ENCODE measurements at places on chromosomes 12 and 14.
A peak's percentile ranks its signal among the peaks of the same experiment; 100 is the strongest.

GRCh38 chr14:82766996-82767395 lies 1233.3 kb upstream of the SEL1L start:
- DNase-seq, result no peak

- no peak for DNase-seq
These were observed 4.2 kb upstream of the PAH start for GRCh38 chr12:102921240-102921639.

- DNase-seq, result no peak
These were observed 27.8 kb downstream of the MUCL1 start for GRCh38 chr12:54882079-54882478.

- DNase-seq, result no peak
These were observed 185.7 kb upstream of the NTF3 start for GRCh38 chr12:5246196-5246595.

GRCh38 chr12:110638796-110639195 lies 24.9 kb downstream of the TCTN1 start:
- no peak for DNase-seq

DNA sequence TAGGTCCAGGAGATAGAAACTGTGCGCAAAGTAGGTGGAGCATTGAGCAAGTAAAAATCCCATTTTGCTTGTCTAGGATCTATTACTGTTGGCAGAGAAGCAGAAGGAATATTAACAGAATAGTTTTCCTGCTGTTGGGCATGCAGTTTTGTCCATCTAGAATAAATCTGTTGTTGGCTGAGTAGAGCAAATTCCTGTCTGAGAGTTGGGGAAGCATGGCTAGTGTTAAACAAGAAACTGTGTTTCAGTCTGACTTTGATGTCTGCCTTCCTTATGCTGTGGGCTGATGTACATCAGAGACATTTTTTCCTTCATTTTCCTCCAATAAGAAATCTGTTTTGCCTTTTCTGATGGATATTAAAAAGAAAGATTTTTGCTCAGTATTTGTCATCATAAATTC lies 98.2 kb downstream of the RAD52 start:
- no peak for DNase-seq

- no peak for DNase-seq
These were observed 238.6 kb downstream of the LRIG3 start for GRCh38 chr12:58681730-58682129.

DNA sequence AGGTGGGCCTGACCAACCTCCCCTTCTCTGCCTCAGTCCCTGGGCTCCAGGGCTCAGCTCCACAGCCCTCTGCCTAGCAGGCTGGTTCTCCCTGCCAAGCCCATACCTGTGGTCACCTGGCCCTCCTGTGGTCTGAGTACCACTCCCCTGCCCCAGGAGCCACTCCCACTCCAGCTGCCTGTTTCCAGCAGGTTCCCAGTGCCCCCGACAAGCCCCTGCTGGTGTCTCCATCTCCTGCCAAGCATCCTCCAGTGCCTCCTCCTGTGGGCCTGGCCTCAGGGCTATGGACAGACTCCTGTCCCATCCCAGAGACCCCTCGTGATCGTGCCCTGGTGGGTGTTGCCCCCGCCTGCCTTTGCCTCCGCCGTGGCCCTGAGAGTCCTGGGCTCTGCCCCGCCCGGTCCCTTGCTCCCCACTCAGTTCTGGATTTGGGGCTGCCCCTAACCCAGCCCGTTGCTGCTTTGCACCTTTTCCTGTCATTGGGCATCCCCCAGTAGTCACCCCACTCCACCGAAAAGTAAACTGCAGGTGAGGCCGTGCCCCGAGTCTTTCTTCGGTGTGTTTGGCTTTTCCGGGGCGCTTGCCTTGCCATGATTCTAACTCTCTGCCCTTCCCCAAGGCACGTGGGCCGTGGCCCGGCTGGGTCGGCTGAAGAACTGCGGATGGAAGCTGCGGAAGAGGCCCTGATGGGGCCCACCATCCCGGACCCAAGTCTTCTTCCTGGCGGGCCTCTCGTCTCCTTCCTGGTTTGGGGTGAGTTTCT lies 9.8 kb downstream of the MEG3 start:
- DNase-seq, result no peak

DNA sequence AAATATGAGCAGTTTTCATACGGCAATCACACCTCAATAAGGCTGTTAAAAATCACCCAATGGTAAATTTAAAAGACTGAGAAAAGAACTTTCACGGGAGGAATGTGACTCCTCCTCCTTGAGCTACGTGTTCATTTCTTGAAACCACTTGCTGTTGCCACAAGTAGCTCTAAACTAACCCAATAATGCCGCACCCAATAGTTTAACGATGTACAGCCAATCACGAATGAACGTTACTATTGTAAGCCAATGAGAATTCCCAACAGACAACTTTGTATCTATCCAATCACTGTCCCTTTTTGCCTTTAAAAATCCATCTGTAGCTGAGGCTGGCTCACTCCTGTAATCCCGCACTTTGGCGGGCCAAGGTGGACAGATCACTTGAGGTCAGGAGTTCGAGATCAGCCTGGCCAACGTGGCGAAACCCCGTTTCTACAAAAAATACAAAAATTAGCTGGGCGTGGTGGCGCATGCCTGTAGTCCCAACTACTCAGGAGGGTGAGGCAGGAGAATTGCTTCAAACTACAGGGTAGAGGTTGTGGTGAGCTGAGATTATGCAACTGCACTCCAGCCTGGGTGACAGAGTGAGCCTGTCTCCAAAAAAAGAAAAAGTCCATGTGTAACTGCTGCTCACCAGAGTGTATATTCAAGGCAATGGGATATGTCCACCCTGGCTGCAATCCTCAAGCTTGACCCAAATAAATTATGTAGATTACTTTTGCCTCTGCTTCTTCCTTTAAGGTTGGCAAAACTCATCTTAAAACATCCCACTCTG lies 24.4 kb upstream of the BTBD6 start:
- no peak for DNase-seq

- DNase-seq, result no peak
These were observed 34.3 kb upstream of the SLC38A1 start for GRCh38 chr12:46303039-46303666.

DNA sequence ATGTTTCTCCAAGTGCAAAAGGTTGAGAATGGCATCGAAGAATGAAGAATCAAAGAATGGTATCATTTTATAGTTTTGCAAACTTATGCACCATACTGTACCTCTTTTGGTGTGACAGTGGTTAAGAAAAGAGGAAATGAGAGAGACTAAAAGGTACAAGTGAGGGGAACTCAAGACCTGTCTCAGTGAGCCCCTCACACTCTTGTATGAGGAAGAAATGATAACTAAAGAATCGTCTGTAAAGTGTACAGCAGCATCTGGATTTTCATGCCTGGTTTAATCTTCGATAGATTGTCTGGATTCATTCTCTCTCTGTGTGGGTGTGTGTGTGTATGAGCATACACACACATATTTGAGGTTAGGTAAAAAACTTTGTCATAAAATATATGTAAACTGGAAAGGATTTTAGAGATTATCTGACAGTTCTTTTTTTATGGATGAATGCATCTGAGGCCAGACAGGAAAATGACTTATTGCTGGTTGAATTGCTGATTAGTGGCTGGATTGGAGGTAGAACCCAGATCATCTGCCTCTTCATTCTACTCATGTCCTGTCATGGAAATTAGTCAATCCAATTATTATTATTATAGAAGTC lies 16.0 kb upstream of the SLC38A2 start:
- no peak for DNase-seq

- DNase-seq, result no peak
These were observed 167.1 kb downstream of the CAND1 start for GRCh38 chr12:67436230-67436629.

- DNase-seq, result peak; percentile 54
These were observed 21.1 kb upstream of the LGALS3 start for GRCh38 chr14:55107766-55108554.

DNA sequence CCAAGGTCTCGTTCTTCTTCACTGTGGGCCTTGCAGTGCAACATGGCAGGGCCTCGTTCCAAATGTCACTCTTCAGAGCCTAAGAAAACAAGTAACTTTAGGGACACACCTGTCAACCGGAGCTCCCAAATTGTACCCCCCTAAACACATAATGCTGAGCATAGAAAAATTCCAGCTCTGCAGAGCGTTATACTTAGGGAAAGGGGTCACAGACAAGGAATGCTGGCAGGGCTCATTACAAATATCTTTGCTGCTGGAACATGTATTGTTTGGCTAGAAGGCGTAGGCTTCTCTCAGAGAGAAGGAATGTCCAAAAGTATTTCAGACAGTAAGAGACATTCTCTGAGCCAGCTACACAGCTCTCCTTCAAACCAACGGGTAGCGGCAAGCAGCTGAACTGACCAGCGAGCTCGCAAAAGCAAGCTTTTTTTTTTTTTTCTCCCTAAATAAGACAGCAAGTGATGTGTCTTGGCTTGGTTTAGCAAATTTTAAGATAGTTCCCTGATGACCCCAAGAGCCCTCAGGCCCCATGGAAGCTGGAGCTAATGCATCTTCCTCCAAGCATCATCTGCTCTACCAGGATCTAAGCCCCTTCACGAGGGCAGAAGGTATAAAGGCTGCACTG lies 24.5 kb downstream of the SSH1 start:
- DNase-seq, result no peak

GRCh38 chr14:68469208-68469713 lies 323.6 kb downstream of the ZFP36L1 start:
- DNase-seq, result no peak

DNA sequence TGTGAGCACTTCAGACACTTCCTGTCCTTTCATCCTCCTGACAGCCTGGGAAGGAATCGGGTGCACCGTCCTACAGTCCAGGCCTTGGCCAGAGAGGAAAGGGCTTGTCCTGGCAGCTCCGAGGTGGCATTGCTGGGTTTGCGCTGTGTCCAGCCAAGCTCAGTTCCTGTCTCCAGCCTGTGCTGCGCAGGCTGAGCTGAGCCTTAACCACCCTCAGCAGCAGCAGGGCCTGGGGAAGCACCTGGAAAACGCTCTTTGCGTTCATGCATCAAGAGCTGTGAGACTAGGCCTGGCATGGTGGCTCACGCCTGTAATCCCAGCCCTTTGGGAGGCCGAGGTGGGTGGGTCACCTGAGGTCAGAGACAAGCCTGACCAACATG lies 33.7 kb upstream of the EML1 start:
- DNase-seq, result no peak

- DNase-seq, result peak; percentile 69
These were observed 220.5 kb upstream of the ATXN7L3B start for GRCh38 chr12:74317078-74317601.

DNA sequence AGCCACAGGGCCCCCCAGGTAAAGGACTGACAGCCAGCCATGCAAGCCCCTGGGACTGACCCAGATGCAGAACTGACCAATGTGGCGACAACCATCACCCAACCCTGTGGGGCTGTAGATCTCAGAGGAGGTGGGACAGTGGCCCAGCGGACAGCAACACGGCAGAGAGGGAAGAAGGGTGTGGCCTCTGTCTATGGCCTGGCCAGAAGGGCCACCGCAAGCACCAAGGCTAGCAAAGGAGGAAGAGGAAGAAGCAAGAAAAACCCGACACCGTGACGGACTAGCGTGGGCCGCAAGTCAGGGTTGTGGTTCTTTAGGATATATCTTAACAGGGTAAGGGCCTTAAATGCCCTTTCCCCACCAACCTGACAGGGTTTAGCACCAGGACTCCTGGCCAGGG lies 71.2 kb downstream of the ITPK1 start:
- DNase-seq, result no peak

GRCh38 chr14:30114051-30114450 lies 186.4 kb upstream of the PRKD1 start:
- no peak for DNase-seq

GRCh38 chr12:2411616-2412304 lies 359.0 kb downstream of the CACNA1C start:
- DNase-seq, result no peak

GRCh38 chr14:80419345-80419744 lies 208.0 kb upstream of the DIO2 start:
- no peak for DNase-seq

GRCh38 chr14:49581209-49582112 lies 4.7 kb downstream of the RPS29 start:
- DNase-seq, result no peak

DNA sequence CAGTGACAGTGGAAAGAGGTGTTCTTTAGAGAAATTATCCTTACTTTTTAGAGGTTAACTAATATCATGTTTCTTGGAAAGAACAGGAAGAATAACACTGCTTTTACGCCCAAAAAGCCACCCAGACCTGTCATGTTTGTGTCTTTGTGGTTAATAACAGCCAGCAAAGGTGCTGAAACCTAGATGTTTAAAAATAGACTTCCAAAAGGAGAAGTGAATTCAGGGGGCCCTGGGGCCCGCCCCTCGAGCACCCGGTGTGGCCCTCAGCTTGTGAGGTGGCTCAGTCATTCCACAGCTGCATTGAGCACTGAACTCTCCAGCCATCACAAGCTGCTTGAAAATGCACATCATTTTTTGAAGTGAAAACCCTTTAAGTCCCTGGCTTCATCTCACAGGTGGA lies 20.8 kb upstream of the AMN start:
- no peak for DNase-seq

- DNase-seq, result no peak
These were observed 36.5 kb downstream of the FBXO33 start for GRCh38 chr14:39395555-39396254.
